ENCODE measurements at places on chromosomes 4 and X.

- DNase-seq, result no peak
Observed at GRCh38 chrX:131322651-131323050, 33.5 kb upstream of the IGSF1 start.

- no peak for DNase-seq
Observed at GRCh38 chr4:153166716-153167501, 37.3 kb upstream of the TRIM2 start.

GRCh38 chr4:37742149-37742548 lies 56.0 kb upstream of the RELL1 start:
- no peak for DNase-seq

- no peak for DNase-seq
Observed at GRCh38 chr4:74830928-74831327, 36.6 kb upstream of the BTC start.

- DNase-seq, result no peak
Observed at GRCh38 chrX:68718443-68718820, 71.0 kb downstream of the STARD8 start.

- no peak for DNase-seq
Observed at GRCh38 chrX:40237731-40238178, 140.0 kb upstream of the BCOR start.

DNA sequence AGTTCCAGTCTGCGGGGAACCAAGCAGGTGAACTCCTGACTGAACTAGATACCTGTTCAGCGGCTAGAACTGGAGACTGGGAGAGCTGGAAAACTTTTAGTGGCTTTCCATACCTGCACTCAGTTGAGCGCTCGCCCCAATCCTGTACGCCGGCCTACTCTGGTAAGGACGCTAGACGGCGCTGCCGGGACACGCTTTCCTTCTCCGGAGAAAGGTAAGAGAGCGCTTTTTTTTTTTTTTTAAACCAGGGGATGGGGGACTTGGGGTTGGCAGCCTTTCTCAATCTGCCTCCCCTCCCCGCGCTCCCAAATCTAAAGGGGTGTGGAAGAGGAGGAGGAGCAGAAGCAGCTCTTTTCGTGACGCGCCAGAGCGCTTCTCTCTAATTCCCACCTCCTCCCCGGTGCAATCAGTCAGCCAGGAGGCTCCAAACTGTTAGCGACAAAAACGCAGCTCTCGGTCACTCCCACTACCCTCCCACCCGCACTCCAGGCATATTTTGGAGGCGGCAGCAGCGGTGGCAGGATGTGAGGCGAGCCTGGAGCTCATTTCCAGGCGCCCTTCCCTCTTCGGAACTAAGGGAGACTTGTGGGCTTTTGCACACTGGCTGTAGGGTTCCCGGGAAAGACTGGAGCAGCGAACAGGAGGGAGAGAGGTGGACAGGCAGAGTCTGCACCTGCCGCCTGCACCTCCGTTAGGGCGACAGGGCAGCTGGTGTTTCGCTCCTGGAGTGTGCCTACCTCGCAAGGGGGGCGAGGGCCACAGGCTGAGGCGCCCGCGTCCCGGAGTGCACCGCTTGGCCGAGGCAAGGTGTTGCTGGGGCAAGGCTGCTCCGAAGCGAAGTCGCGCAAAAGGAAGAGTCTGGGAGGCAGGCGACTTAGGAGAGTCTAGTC lies at the start of gene IL1RAPL2:
Gene IL1RAPL2 (plus strand): TSS at position 409 of the 890 bp plus-strand sequence.
- no peak for DNase-seq

- no peak for DNase-seq
Observed at GRCh38 chrX:45715748-45716147, 515.1 kb upstream of the DIPK2B start.

GRCh38 chrX:135951291-135951690 lies 22.5 kb downstream of the MMGT1 start:
- no peak for DNase-seq

DNA sequence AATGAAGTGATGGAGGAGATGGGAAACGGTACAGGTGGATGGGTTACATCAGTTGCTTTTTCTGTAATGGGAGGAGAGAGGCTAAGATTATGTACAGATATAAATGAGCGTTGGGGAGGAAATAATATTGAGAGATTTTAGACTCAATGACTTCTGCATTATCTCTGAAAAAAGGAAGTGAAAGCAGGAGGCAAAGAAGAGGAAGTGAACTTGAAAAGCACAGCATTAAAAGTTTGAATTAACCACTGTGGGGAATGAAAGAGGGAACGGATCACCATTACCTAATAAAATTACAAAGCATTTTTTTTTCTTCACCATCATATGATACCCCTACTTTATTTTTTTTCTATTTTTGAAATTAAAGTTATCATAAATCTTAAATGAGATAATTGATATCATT lies 1025.5 kb downstream of the RPA4 start:
- DNase-seq, result no peak

DNA sequence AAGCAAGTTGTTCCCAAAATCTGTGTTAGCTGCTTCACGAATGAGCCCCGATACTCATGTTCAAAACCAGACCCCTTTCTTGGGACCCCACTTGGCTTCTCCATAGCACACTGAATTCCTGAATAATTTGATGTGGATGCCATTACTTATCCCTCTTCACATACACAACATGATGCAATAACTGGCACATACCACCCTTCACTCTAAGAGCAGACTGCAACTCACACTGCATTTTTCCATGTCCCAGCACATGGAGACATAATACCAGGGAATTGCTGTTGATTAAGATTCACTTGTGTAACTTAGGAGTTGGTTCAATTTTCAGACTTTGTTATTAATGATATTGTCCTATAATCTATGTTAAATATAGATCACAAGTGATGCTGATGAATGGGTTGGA lies 213.4 kb downstream of the MAML3 start:
- no peak for DNase-seq

DNA sequence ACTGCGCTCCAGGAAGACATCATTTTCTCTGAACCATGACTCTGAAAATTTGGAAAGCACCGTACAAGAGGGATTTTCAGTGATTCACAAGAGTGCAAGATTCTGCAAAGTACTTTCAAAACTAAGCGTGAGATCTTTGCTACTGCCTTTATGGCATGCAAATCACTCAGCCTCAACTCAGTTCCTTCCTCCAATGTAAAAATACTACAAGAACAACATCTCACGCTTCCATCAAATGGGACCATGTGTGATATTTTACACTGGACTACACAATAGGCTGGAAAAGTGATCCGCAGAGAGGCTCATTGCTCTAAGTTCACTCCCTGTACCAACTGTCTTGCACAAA lies 674 bp upstream of the IL15 start:
- DNase-seq, result no peak

GRCh38 chr4:183140911-183141320 lies 41.9 kb downstream of the WWC2 start:
- DNase-seq, result no peak

- DNase-seq, result no peak
Observed at GRCh38 chrX:136417806-136418205, 69.9 kb upstream of the BRS3 start.

GRCh38 chrX:48467281-48467761 lies 2.7 kb downstream of the SLC38A5 start:
- no peak for DNase-seq

DNA sequence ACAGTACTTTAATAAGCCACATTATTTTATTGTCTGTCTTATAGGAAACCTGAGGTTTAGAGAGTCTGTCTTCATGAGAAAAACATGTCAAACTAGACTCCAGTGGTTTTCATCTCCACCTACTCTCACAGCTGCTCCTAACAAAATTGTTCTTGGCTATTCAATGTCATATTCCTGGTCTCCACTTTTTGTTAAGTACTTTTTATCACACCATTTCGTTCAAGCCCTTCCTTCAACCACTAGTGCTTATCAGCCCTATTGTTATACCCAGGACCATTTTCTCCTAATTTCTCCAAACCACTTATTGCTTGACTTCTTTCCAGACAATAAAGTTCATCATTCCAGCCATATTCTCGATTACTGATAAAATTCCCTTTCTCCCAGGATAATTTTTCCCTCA lies 1674.3 kb upstream of the AGA start:
- no peak for DNase-seq

GRCh38 chrX:130531066-130531465 lies 129.3 kb downstream of the RBMX2 start:
- no peak for DNase-seq

GRCh38 chr4:99815597-99816011 lies 1.0 kb upstream of the DAPP1 start:
- no peak for DNase-seq

- DNase-seq, result no peak
Observed at GRCh38 chrX:49710744-49711319, 15.0 kb upstream of the PAGE1 start.

DNA sequence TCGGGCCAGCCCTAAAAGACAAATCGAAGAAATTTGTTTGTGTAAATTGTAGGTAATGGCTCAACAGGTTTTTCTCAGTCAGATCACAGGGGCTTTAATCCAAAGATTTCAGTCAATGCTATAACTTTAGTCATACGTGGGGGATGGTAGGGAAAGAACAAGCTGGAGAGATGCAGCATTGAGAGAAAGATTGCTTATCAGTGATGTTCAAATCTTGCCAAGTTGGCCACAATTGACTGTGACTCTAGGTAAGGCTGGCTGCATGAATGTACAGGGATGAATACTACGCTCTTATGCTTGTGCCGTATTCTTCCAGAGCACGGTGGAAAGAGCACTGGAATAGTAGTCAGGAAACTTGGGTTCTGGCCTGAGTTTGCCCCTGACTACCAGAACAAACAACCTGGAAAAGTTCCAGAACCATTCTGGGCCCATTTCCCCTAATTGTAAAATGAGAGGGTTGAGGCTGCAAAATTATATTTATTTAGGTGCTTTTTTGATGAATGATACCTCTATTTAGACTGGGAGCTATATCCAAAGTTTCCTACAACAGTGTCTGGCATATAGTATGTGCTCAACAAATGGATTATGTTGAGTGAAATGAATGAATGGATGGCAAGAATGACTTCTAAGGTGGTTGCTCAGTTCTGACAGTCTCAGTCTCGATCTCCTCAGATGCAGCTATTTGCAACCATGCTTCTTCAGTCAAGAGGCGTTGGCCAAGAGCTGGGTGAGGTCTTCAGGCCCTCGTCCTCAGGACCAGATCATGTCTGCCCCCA lies 44.4 kb downstream of the TSC22D3 start:
- DNase-seq, result no peak

DNA sequence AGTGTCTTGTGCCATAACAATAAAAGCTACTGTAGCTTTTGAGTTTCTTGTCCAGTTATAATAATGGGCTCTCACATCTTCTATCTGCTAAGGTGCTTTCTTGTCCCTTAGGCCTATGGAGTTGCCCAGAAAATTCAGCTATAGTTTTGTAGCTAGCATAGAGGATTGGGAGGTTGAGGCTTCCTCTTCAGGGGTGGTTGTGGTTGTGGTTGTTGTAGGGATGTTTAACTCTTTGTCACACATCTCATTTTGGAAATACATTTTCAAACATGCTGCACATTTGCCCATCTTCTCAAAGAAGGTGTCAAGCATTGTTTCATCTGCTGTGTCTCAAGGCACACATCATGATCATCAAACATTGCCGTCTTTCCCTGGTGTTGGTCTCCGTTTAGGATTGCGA lies 65.0 kb downstream of the ATXN3L start:
- DNase-seq, result no peak

DNA sequence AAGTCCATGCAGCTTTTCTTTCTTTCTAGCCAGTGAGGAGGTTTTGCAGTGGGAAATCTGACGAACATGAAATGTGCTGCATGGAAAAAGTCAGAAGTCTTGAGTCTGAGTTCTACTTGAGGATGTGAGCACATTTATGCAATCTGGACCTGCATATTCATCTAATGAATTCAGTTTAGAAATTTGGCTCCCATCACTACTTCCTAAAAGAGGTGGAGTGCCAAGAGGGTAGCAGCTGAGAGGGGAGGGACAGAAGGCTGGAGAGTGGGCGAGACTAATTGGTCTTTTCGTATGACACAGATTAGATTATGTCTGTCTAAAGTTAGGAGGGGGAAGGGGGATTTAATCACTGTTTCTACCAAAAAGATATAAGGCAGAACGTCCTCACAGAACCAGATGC lies 535.9 kb downstream of the IQCM start:
- DNase-seq, result no peak

GRCh38 chr4:137677863-137678262 lies 145.6 kb upstream of the PCDH18 start:
- no peak for DNase-seq

DNA sequence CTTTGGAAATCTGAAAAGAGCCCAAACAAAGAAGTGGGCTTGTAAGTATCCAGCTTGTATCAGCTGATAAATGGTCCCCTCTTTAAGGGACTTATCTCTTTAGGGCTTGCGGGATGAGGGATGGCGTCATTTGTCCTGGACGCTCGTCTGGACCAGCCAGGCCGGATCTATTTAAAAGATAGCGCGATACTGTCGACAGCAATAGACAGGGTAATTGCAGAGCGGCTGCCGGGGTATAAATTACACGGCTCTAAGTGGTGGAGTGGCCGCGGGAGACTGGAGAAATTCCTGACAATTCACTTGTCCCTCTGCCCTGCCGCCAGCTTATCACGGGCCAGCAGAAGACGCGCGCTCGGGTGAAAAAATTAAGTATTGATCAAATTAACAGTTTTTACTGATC lies 90.7 kb downstream of the FAM53A start:
- no peak for DNase-seq

GRCh38 chr4:36218121-36218520 lies 26.2 kb downstream of the ARAP2 start:
- no peak for DNase-seq

DNA sequence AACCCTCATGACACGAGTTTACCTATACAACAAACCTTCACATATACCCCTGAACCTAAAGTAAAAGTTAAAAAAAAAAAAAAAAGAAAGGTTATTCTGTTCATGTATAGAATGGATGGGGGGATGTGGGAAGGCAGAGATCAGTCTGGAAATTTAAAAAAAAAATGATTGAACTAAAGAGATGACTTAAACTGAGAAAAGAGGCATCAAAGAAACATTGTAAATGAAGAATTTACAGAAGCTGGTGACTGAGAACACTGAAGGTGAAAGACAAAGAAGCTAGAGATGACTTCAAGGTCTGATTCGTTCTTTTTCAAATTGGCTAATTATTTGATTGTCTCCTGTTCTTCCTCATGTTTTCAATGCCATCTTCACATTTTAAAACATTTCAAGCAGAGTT lies 12.8 kb upstream of the ABCG2 start:
- no peak for DNase-seq

GRCh38 chr4:172899861-172900260 lies 268.8 kb upstream of the GALNT7 start:
- no peak for DNase-seq

- DNase-seq, result no peak
Observed at GRCh38 chr4:142875117-142875516, 29.0 kb upstream of the INPP4B start.

DNA sequence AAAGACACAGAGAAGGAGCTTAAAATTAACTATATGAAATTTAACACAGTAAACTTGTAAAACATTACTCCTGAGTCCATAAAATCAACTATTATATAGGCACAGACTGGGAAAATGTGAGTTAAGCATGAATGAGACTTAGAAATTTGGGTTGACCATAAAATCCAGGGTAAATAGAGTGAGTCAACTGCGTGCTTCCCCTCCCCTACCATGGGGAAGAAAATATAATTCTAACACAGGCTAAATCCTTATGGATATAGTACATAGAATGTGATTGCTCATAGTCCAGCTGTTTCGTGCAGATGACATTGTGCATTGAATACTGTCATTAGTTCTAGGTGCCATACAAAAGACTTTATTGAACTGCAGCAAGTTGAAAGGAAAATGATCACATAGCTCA lies 42.2 kb downstream of the KLHL5 start:
- DNase-seq, result no peak

GRCh38 chrX:66914080-66914479 lies 275.2 kb upstream of the EDA2R start:
- DNase-seq, result no peak

All from central memory CD4-positive, alpha-beta T cell (primary cell).